ENCODE measurements at places on chromosomes 1 and 21. TPM values are rescaled to one million over a fixed set of nuclear protein-coding genes. Genes with fewer than 3 reads are reported as not detected.

MMP23B gene
- total RNA-seq = 2.3 TPM

OVAAL gene
- not detected for total RNA-seq

COL11A1 gene
- total RNA-seq = not detected

KIF17 gene
- 0.16 TPM for total RNA-seq

NHLH1 gene
- total RNA-seq = 0.52 TPM

BARHL2 gene
- total RNA-seq = not detected

- no peak overlapping the region for H3K4me3 ChIP-seq
- peaks cover 11% of the 10 kb centered on the region for H3K27me3 ChIP-seq
- no peaks in the 10 kb centered on the region for H3K36me3 ChIP-seq
Observed at GRCh38 chr1:196680107-196680506, 28.3 kb downstream of the CFH start.

- DNase-seq = no peak
- H3K4me1 ChIP-seq = no peaks in the 10 kb centered on the region
- H3K36me3 ChIP-seq = no peaks in the 10 kb centered on the region
- H3K27ac ChIP-seq = no peak overlapping the region
Observed at GRCh38 chr1:81974222-81974841, 173.6 kb downstream of the ADGRL2 start.

GRCh38 chr1:245946905-245947304 lies 560.2 kb downstream of the SMYD3 start:
- DNase-seq = no peak
- no peak overlapping the region for H3K27ac ChIP-seq
- peaks cover 17% of the 10 kb centered on the region for H3K4me1 ChIP-seq
- H3K4me3 ChIP-seq = no peak overlapping the region
- peaks cover 18% of the 10 kb centered on the region for H3K36me3 ChIP-seq

- no peak for DNase-seq
- H3K4me3 ChIP-seq = no peak overlapping the region
- H3K27ac ChIP-seq = no peak overlapping the region
- no peaks in the 10 kb centered on the region for H3K27me3 ChIP-seq
- no peaks in the 10 kb centered on the region for H3K36me3 ChIP-seq
Observed at GRCh38 chr21:27681038-27681437, 714.1 kb upstream of the ADAMTS5 start.

DNA sequence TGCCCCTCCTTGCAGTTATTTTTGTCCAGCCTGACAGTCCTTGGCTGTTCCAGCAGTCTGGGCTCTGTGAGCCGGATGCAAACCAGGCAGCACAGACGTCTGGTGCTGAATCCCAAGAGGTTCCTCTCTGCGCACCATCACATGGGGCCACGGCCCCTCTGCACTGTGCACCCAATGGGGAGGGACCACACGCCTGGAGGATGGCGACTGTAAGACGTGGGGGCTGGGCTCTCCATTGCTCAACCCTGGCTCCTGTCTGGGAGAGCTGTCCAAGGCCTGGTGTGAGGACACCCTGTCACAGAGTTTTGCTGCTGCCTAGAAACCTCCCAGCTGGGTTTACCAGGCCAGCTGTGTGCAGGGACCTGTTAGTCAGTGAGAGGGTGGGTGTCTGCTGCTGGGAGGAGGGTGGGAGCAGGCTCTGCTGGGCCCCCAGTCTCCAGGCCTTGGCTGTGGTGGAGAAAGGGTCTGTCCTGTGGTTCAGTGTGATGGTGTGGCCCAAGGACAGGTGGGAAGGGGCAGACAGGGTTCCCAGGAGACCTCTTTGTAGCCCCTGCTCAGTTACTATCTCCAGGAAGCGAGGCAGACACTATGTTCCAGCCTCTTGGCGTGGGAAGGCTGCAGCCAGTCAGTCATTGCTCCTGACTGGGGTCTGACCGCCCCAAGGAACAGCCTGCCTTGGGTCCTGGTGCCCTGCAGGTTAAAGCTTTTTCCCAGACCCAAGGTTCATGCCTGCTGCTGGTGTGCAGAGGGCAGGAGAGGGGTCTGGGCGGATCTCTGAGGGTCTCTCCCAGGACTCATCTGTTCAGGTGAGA lies 13.8 kb downstream of the HEYL start:
- H3K4me1 ChIP-seq = peaks cover 2% of the 10 kb centered on the region
- no peaks in the 10 kb centered on the region for H3K36me3 ChIP-seq
- peaks cover 10% of the 10 kb centered on the region for H3K27me3 ChIP-seq
- no peak overlapping the region for H3K4me3 ChIP-seq
- DNase-seq = no peak

GRCh38 chr1:174266991-174267612 lies 107.8 kb downstream of the RABGAP1L start:
- no peak for DNase-seq
- H3K36me3 ChIP-seq = peaks cover 2% of the 10 kb centered on the region
- H3K27me3 ChIP-seq = no peaks in the 10 kb centered on the region

GRCh38 chr1:161166669-161167548 lies 683 bp downstream of the PPOX start:
- no peak for DNase-seq
- H3K4me1 ChIP-seq = peaks cover 32% of the 10 kb centered on the region
- no peaks in the 10 kb centered on the region for H3K27me3 ChIP-seq
- H3K36me3 ChIP-seq = peaks cover 20% of the 10 kb centered on the region
- peak overlapping the region; percentile 94 for H3K27ac ChIP-seq
- H3K4me3 ChIP-seq = peak overlapping the region; percentile 88

- no peaks in the 10 kb centered on the region for H3K4me1 ChIP-seq
- no peaks in the 10 kb centered on the region for H3K27me3 ChIP-seq
- H3K36me3 ChIP-seq = no peaks in the 10 kb centered on the region
- H3K4me3 ChIP-seq = no peak overlapping the region
- no peak overlapping the region for H3K27ac ChIP-seq
- DNase-seq = no peak
Observed at GRCh38 chr1:58108783-58109182, 437.7 kb downstream of the OMA1 start.

GRCh38 chr1:113993072-113993471 lies 13.8 kb downstream of the OLFML3 start:
- H3K4me1 ChIP-seq = peaks cover 1% of the 10 kb centered on the region
- H3K4me3 ChIP-seq = no peak overlapping the region
- no peaks in the 10 kb centered on the region for H3K27me3 ChIP-seq
- no peak overlapping the region for H3K27ac ChIP-seq
- peaks cover 6% of the 10 kb centered on the region for H3K36me3 ChIP-seq

GRCh38 chr1:28248273-28249012 lies 10.9 kb upstream of the SESN2 start:
- H3K4me3 ChIP-seq = peak overlapping the region; percentile 91
- H3K27ac ChIP-seq = peak overlapping the region; percentile 100
- no peaks in the 10 kb centered on the region for H3K27me3 ChIP-seq
- peaks cover 51% of the 10 kb centered on the region for H3K4me1 ChIP-seq

- peak; percentile 59 for DNase-seq
- peaks cover 46% of the 10 kb centered on the region for H3K4me1 ChIP-seq
- H3K4me3 ChIP-seq = peak overlapping the region; percentile 87
- H3K27ac ChIP-seq = peak overlapping the region; percentile 78
- no peaks in the 10 kb centered on the region for H3K27me3 ChIP-seq
Observed at GRCh38 chr1:160206036-160206389, 829 bp downstream of the PEA15 start.
